ENCODE measurements at places on chromosomes 7 and 10.

- no peak for DNase-seq
These were observed 211.7 kb downstream of the SUGCT start for GRCh38 chr7:40346554-40346953.

DNA sequence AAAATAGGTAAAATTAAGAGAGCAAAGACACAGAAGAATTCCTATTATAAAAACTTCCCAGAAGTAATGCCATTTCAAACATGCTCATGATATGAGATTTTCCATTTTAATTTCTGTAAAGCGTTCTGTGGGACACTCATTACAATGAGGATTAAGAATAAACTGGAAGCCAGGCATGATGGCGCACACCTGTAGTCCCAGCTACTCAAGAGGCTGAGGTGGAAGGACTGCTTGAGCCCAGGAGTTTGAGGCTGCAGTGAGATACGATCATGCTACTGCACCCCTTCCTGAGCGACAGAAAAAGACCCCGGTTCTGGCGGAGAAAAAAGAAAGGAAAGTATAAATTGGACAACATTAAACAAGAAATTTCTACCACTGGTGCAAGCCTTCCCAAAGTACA lies 1.5 kb downstream of the DNA2 start:
- DNase-seq, result no peak

GRCh38 chr7:601595-602340 lies 82.1 kb upstream of the PDGFA start:
- no peak for DNase-seq

DNA sequence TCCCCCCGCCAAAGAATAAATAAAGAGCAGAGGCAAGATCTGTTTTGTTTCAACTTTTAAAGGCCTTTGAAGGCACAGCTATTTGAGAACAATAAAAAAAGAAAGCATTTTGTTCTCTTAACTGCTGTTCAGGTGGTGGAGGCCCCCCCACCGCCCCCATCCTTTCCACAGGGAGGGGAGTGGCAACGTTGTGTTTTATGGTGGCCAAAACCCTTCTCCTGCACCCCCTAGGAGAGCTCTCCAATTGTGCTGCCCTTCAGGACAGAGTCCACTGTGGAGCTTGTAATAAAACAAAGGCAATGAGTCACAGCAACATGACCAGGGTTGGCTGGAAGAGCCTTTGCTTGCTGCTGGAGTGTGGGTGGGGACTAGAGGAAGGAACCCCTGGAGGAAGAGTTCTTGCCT lies 987.9 kb downstream of the KCNMA1 start:
- DNase-seq, result no peak

GRCh38 chr7:149721084-149721601 lies 52.2 kb downstream of the ZNF467 start:
- no peak for DNase-seq

GRCh38 chr10:4775808-4776207 lies 50.2 kb upstream of the AKR1E2 start:
- no peak for DNase-seq

- no peak for DNase-seq
These were observed 115.8 kb downstream of the THSD7A start for GRCh38 chr7:11716185-11716584.

DNA sequence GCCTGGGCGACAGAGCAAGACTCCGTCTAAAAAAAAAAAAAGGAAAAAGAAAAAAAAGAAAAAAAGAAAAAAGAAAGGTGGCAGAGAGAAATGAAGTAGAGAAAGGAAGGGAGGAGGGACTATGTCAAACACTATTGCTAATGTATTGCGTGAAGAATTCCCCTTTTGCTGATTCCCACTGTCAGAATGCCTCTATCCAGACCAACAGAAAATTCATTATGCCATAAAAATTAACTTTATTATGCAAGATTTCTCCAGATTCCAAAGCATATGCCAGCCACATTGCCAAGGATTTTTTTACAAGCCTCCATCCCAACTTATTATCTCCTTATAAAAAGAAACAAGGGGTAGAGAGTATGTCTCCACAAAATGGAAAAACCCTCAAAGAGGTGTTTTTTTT lies 209.3 kb downstream of the MTERF1 start:
- no peak for DNase-seq

DNA sequence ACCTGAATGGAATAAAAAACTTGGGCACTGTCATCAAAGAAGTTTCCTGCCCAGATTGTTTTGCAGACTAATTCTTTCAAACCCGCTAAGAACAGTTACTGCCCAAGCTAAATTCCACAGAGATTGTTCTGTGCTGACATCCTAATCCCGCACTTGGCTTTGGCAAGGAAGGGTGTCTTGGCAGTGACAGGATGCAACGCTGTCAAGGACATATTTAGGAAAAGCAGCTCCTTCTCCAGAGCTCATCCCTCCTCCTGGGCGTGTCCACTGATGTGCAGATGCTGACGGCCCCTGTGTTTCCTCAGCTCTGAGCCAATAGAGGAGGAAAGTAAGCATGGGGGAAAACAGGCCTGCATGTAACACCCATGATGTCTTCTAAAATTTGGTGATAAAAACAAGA lies 74.2 kb downstream of the EEPD1 start:
- DNase-seq, result no peak

GRCh38 chr10:126568809-126569385 lies 101.6 kb downstream of the C10orf90 start:
- no peak for DNase-seq

DNA sequence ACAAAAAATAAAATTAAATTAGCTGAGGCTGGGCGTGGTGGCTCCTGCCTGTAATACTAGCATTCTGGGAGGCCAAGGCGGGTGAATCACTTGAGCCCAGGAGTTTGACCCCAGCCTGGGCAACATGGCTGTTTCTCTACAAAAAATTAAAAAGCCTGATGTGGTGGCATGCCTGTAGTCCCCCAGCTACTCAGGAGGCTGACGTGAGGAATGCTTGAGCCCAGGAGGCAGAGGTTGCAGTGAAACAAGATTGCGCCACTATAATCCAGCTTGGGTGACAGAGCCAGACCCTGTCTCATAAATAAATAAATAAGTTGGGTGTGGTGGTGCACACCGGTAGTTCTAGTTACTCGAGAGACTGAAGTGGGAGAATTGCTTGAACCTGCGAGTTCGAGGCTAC lies 65.1 kb downstream of the GNA12 start:
- DNase-seq, result no peak

GRCh38 chr10:2541176-2541575 lies 526.2 kb upstream of the PFKP start:
- no peak for DNase-seq

DNA sequence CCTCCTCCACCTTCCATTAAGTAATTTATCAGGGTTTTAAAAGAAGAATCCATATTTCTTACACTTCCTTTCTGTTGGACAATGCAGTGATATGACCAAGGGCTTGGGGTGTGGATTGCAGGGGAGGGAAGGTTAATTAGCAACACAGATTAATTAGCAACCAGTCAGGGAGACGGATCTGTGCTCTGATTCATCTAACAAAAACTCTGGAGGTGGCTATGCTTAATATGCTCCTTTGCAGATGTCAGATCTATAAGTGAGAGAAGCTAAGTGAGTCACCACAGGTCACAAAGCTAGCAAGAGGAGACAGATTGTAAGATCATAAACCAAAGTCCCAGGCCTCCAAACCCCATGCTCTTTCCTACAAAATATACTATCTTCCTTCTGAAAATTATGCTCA lies 178.8 kb upstream of the ITGB1 start:
- DNase-seq, result no peak

DNA sequence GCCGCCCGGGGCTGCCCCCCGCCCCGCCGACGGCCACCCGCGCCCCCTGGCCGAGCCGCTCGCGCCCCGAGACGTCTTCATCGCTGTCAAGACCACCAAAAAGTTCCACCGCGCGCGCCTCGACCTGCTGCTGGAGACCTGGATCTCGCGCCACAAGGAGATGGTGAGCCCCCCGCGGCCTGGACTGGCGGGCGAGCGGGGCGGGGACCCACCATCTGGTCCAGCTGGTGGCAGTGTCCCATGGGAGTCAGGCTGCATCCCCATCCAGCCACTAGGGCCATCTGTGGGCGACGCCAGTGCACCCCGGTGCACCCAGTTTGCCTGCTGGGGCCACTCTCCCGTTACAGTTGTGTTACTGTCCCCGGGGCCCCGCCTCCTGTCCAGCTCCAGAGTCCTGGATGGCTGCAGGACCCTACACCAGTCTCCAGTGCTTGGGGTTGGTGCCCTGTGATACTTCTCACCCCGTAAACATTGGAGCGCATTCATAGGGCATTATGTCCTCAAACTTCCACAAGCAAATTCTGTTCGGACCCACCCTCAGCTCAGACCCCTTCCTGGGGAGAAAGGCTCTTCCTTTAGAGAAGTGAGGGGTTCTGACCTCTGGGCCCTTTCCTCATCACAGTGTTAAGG lies 672 bp downstream of the LFNG start:
- DNase-seq, result peak; percentile 93

- no peak for DNase-seq
These were observed 72.8 kb downstream of the ALOX5 start for GRCh38 chr10:45446858-45447257.

DNA sequence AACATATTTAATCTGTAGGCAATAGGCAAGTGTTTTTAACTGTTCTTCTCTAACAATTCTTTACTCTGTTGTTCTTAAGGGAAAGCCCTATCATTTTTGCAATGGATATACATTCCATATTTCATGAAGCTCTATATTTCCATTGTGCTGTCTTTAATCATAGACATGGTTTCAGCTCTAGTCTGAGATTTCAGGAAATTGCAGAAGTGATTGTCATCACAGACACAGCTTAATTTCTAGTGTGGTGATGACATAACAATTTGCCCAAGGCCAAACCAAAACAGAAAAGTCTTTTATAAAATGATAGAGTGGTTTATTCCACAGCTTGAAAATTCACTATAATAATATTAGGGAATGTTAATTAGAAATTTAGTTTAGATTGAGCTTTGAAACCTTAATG lies 494.1 kb upstream of the SEMA3A start:
- DNase-seq, result no peak

- DNase-seq, result no peak
These were observed 85.5 kb downstream of the DNAJB6 start for GRCh38 chr7:157422279-157422678.

GRCh38 chr7:1218541-1219165 lies 14.0 kb upstream of the UNCX start:
- DNase-seq, result no peak

DNA sequence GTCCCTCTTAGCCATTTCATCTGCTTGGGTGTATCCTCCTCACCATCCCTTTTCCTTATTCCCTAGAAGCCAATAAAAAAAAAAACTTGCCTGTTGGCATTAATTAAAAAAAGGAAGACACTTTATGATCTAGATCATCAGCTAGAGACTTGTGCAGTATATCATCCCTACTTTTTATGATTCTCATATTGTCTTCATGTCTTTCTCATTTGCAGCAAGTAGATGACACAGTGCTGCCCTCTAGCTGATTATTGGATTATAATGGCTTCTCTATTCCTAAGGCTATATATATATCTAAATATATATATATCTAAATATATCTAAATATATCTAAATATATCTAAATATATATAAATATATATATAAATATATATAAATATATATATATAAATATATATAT lies 272.4 kb upstream of the LRGUK start:
- DNase-seq, result no peak

DNA sequence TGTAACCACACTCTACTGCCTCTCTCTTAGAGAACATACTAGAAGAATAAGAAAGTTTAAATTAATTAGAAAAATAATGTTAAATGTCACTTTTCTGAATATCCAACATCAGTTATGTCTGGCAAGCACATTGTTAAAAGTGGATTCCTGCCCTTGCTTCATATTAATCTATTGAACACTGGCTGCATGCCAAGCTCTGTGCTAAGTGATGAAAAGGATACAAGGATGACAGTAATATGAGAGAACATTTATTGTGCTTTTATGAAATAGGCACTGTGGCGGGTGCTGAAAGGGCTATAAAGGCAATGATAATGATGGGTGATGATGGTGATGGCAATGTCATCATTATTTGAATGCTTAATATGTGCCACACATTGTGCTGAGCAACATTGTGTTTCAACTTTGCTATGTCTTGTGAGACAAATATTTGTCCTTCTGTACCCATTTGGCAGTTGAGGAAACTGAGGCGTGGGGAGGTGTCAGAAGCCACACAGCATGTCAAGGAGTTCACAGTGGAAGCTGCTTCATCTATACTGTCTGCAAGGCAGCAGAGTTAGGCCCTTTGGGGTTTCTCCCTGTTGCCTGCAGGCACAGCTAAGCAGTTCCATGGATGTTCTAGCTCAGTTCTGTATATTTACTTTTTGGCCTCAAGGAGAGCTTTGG lies 64.2 kb upstream of the RAPGEF5 start:
- DNase-seq, result no peak
